ENCODE measurements at places on chromosomes 5 and 9.

DNA sequence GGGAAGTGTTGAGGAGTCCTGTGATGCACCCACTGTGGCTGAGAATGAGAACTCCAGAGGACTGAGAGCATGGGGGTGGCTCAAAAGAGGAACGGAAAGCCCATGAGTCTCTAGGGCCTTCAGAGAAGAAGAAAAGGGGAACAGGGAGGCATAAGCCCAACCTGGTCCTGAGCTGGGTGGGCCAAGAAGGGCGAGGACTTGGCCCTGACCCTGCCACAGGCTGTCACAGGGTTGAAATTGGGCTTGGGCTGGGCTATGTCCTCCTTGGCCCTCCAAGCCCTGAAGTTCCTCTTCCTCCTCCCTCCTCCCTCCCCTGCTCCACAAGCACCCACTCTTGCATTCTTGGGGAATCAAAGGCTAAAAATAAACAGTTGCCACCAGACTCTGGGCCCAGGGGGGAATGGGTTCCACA, 49.3 kb upstream of the PPARGC1B start:
- no peaks in the 10 kb centered on the region for H3K27me3 ChIP-seq
- H3K4me1 ChIP-seq = peaks cover 55% of the 10 kb centered on the region
- H3K27ac ChIP-seq = peak overlapping the region; percentile 80
- peak overlapping the region; percentile 28 for H3K4me3 ChIP-seq
- no peaks in the 10 kb centered on the region for H3K36me3 ChIP-seq

DNA sequence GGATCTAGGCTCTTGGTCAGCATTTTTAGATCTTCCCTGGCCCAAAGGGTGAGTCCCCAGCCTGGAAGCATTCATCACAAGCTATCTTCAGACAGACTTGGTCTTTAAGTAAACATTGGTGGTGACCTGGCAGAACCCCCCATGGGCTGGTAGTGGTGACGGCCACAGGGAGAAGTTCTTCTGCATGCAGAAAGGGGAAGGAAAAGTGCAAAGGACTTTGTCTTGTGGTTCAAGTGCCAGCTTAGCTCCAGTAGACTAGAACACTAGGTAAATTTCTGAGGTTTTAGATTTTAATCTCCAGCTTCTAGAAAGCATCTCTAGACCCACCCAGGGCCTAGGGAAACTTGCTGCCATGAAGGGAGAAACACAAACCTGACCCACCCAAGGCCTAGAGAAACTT, 584.0 kb downstream of the CHSY3 start:
- H3K36me3 ChIP-seq = no peaks in the 10 kb centered on the region
- no peaks in the 10 kb centered on the region for H3K4me1 ChIP-seq
- no peak overlapping the region for H3K27ac ChIP-seq

DNA sequence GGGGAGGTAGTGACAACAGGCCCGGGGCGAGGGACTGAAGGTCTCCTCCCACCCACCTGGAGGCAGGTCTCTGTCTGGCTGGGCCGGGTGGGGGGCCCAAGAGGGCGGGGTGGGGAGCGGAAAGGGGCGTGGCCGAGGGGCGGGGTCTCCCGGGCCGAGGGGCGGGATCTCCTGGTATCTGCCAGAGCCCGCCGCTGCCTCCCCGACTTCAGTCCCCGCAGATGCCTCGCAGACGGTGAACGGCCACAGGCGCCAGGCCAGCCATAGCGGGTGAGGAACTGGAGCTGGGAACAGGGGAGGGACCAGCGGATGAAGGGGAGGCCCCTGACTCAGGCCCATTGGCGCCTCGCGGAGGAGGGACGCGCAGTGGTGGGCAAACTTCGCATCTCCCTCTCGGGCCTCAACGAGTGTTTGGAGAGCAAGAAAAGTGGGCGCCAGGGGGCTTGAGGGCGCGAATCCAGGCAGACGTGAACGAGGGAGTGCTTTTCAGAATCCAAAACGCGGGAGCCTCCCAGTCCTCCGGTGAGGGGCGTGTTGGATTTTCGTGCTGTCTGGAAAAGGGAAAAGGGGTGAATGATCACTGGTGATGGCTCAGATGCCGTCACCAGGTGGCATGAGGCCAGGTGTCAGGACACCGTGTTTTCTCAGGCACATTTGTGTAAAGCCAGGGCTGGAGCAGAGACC, at the start of gene ADGRD2:
TSS of gene ADGRD2 (plus strand) at position 211 of the 684 bp plus-strand sequence. CDS start 1,216 bp downstream, outside the sequence.
- no peak for DNase-seq
- H3K36me3 ChIP-seq = no peaks in the 10 kb centered on the region
- H3K27ac ChIP-seq = no peak within 1 kb of the TSS
- peaks cover 44% of the 10 kb centered on the region for H3K27me3 ChIP-seq

GRCh38 chr9:83933790-83934189, 12.6 kb upstream of the KIF27 start:
- no peak for DNase-seq
- H3K27me3 ChIP-seq = no peaks in the 10 kb centered on the region
- no peak overlapping the region for H3K27ac ChIP-seq

GRCh38 chr5:158700231-158701006, 399.3 kb downstream of the EBF1 start:
- no peak for DNase-seq
- H3K4me1 ChIP-seq = peaks cover 42% of the 10 kb centered on the region
- H3K27me3 ChIP-seq = no peaks in the 10 kb centered on the region
- H3K27ac ChIP-seq = peak overlapping the region; percentile 76

GRCh38 chr5:40429258-40430100, 250.2 kb upstream of the PTGER4 start:
- H3K4me3 ChIP-seq = no peak overlapping the region
- H3K27ac ChIP-seq = no peak overlapping the region
- H3K27me3 ChIP-seq = no peaks in the 10 kb centered on the region
- H3K4me1 ChIP-seq = peaks cover 17% of the 10 kb centered on the region
- H3K36me3 ChIP-seq = no peaks in the 10 kb centered on the region

GRCh38 chr5:9479361-9479760, 66.5 kb downstream of the SEMA5A start:
- H3K27ac ChIP-seq = no peak overlapping the region
- H3K36me3 ChIP-seq = no peaks in the 10 kb centered on the region
- no peaks in the 10 kb centered on the region for H3K4me1 ChIP-seq
- no peaks in the 10 kb centered on the region for H3K27me3 ChIP-seq
- no peak for DNase-seq

DNA sequence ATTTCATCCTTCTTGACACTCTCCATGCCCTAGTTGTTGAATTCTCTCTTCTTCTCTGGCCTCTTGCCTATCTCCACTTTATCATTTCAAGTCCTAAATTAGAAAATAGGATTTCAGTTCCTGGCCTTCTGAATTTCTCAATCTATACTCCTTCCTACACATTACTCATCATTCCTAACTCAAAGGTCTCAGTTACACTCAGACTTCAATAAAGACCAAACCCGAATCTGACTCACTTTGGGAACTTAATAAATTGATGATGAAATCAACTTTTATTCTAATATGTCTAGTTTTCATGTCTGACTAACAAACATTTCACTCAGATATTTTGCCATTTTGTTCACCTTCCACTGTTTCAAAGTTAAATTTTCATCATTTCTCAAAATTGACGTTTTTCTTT, 113.6 kb upstream of the TSLP start:
- no peaks in the 10 kb centered on the region for H3K36me3 ChIP-seq
- H3K4me3 ChIP-seq = no peak overlapping the region
- DNase-seq = no peak
- no peak overlapping the region for H3K27ac ChIP-seq

DNA sequence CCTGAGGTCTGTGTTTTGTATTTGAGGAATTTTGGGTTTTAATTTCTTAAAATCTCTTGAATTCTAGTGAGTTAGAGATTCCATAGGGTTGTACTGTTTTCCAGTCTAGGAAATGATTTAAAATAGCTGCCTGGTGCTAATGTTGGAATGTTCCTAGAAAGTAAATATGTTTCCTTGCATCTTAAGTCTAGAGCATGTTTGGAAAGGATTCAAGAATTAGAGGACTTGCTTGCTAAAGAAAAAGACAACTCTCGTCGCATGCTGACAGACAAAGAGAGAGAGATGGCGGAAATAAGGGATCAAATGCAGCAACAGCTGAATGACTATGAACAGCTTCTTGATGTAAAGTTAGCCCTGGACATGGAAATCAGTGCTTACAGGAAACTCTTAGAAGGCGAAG, 41.8 kb downstream of the LMNB1 start:
- H3K4me3 ChIP-seq = no peak overlapping the region
- DNase-seq = no peak
- H3K27me3 ChIP-seq = no peaks in the 10 kb centered on the region
- peaks cover 58% of the 10 kb centered on the region for H3K36me3 ChIP-seq
- H3K27ac ChIP-seq = no peak overlapping the region

GRCh38 chr5:1449081-1449630, 3.9 kb upstream of the SLC6A3 start:
- H3K36me3 ChIP-seq = peaks cover 3% of the 10 kb centered on the region
- H3K27me3 ChIP-seq = peaks cover 15% of the 10 kb centered on the region
- no peak overlapping the region for H3K27ac ChIP-seq
- peaks cover 6% of the 10 kb centered on the region for H3K4me1 ChIP-seq
- DNase-seq = no peak
- no peak overlapping the region for H3K4me3 ChIP-seq

DNA sequence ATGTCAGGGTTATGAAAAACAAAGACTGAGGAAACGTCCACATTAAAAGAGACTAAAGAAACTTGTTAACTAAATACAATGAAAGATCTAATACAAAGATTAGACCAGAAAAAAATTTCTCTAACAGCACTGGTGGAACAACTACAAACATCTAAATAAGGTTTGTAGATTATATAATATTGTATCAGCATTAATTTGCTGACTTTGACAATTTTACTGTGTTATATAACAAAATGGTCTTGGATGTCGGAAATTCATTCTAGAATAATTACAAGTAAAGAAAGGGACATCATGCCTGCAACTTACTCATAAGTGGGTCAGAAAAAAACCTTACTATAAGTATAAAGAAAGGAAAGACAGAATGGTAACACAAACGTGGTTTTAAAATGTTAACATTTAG, 50.1 kb downstream of the PJA2 start:
- peaks cover 81% of the 10 kb centered on the region for H3K36me3 ChIP-seq
- DNase-seq = no peak
- H3K4me3 ChIP-seq = no peak overlapping the region
- peaks cover 2% of the 10 kb centered on the region for H3K4me1 ChIP-seq

GRCh38 chr5:75847561-75848021, 130.4 kb upstream of the POC5 start:
- H3K4me1 ChIP-seq = peaks cover 45% of the 10 kb centered on the region
- H3K27ac ChIP-seq = peak overlapping the region; percentile 82
- H3K27me3 ChIP-seq = no peaks in the 10 kb centered on the region
- DNase-seq = no peak
- no peaks in the 10 kb centered on the region for H3K36me3 ChIP-seq

- no peak overlapping the region for H3K4me3 ChIP-seq
- H3K27me3 ChIP-seq = peaks cover 19% of the 10 kb centered on the region
- no peak for DNase-seq
- peaks cover 11% of the 10 kb centered on the region for H3K4me1 ChIP-seq
- peaks cover 5% of the 10 kb centered on the region for H3K36me3 ChIP-seq
- no peak overlapping the region for H3K27ac ChIP-seq
Measured at GRCh38 chr5:389197-389821, 53.7 kb upstream of the EXOC3 start.

DNA sequence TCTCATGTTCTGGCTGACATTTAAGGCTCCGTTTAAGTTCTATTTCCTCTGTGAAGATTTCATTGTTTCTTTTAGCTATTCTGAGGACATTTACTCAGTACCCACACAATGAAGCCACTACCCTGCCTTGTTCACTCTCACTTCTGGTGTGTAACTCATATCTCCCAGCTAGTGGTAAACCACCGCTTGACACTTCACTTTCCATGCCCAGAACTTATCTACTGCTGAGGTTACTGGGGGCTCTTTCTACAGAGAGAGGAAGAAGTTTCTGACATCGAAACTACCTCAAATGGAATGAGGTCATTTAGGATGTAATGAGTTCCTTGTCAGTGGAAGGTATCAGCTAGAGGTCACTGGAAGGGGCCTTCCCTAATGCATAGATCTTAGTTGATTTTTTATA, 501.5 kb downstream of the DMAC1 start:
- H3K36me3 ChIP-seq = no peaks in the 10 kb centered on the region
- H3K4me3 ChIP-seq = no peak overlapping the region
- DNase-seq = no peak
- H3K4me1 ChIP-seq = peaks cover 6% of the 10 kb centered on the region

- no peaks in the 10 kb centered on the region for H3K4me1 ChIP-seq
- no peaks in the 10 kb centered on the region for H3K36me3 ChIP-seq
- H3K27ac ChIP-seq = no peak overlapping the region
- no peaks in the 10 kb centered on the region for H3K27me3 ChIP-seq
- no peak overlapping the region for H3K4me3 ChIP-seq
Measured at GRCh38 chr9:1294641-1295258, 244.6 kb downstream of the DMRT2 start.

- H3K36me3 ChIP-seq = no peaks in the 10 kb centered on the region
- no peak for DNase-seq
- H3K4me3 ChIP-seq = no peak overlapping the region
- H3K27me3 ChIP-seq = no peaks in the 10 kb centered on the region
- no peak overlapping the region for H3K27ac ChIP-seq
Measured at GRCh38 chr9:110590816-110591215, 11.3 kb upstream of the SVEP1 start.

DNA sequence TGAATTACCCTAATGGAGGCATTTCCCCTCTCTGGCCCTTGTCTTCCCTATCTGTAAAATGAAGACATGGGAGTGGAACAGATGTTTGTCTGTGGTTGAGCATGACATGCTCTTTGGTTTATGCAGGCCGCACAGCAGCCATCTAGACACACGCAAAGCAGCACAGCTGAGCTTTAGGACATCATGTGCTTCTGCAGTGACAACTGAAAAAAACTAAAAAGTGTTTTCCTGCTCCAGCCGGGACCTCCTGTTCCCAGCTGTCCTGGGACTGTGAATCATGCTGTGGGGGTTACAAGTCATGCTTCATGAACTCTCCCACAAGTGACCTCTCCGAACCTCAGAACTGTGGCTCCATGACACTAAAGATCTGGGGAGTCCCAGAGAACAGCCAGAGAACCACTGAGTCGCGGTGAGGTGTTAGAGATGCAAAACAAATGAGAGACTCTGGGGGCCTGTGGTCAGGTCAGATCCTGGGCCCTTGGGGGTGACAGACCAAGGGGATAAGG, 1.7 kb downstream of the SMIM3 start:
- peak overlapping the region; percentile 38 for H3K27ac ChIP-seq
- DNase-seq = no peak
- peaks cover 35% of the 10 kb centered on the region for H3K4me1 ChIP-seq
- peak overlapping the region; percentile 36 for H3K4me3 ChIP-seq
- H3K27me3 ChIP-seq = peaks cover 44% of the 10 kb centered on the region

DNA sequence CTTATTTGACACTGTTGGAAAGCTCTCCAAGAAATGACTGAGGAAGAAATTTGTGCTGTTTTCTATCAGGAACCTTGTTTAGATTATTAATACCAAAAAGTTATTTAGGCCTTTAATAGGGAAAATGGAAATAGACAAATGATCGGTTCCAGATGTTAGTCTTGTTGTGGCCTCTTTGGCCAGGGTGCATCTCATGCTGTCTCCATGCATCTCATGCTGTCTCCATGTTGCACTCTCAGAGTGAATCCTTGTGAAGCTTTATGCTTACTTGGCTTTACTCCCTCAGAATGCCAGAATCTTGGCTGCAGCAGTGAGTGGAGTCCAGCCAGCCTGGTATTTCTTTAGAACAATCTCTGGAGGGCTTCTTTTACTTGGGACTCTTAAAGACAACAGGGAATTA, 185.5 kb downstream of the ARHGAP26 start:
- no peak overlapping the region for H3K27ac ChIP-seq
- no peak overlapping the region for H3K4me3 ChIP-seq
- peaks cover 11% of the 10 kb centered on the region for H3K4me1 ChIP-seq
